NCI-H748 treated with DMSO at 0.1 percent for 48 hours (cell line): ENCODE measurements at places on chromosomes 5 and 9.

DNA sequence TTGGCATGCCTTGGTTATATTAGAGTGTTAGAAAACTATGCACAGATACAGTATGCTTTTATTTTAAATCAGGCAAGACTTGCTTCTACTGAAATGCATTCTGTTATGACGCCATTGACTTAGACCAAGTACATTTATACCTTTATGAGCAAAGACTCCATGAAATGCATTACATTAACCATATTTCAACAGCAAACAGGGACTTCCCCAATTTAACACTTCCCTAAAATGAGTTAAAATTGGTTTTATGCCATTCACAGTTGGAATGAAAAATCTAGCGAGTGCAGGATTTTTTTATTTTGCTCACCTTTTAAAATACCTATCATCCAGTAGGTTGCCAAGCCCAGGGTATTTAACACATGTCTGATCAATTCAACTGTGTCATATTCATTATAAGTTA, 272.1 kb upstream of the IZUMO3 start:
- no peak for DNase-seq

DNA sequence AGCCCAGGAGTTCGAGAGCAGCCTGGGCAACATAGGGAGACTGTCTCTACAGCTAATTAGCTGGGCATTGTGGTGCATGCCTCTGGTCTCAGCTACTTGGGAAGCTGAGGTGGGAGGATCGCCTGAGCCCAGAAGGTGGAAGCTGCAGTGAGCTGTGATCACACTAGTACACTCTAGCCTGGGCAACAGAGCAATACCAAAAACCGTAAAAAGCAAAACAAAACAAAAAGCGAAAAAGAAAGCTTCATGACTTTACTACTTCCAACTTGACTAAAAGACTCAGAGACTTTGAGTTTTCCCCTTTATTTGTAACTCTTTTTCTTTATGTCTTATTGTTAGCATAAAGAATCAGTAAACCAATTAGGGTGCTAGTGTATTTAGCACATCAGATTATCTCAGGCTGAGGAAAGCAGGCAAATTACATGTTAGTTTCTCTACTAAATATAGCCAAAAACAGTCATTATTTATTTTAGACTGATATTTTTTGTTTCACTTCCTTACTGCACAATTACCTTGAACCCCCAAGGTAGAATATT, 5.4 kb downstream of the RAD17 start:
- DNase-seq = no peak

DNA sequence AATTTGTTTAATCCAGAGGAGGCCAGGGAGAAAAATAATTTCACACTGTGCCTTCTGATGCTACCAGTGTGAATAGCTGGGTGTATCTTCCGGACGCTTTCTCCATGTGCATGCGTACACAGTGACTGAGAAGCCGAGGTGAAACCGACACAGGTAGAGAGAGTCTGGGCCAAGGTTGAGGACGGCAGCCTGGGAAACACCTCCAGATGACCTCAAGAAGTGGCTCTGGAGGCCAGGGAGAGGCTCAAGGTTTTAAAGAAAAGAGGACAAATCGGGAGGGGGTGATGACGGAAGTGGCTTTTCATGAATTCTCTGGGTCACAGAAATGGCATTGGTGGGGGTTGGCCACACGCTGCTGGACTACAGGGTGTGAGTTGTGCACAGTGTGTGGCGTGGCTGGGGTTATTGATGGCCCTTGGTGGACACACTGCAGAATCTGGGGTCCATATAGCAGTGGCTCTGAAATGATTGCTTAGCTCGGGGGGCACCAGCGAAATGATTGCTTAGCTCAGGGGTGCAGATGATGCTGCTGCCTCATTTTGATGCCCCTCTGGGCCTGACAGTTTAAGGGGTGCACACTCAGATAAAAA, 34.1 kb upstream of the LRRC14B start:
- DNase-seq = no peak

DNA sequence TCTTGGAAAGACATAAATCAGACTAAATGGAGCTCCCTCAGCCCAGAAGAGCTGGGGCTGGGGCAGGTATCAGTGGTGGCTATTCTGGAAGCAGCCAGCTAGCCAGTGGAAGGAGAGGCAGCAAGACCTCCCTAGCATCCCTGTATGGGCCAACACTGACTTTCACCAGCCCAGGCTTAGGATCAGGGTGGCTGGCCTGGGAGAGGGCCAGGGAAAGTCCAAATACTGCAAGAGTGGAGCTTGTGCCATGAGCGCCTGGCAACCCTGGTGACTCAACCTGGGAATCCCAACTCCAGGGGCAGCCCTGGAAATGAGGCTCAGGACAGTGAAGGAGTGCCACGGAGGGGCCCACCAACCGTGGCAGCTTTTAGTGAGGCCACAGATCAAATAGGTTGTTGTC, 7.6 kb upstream of the IRF1 start:
- DNase-seq = no peak

DNA sequence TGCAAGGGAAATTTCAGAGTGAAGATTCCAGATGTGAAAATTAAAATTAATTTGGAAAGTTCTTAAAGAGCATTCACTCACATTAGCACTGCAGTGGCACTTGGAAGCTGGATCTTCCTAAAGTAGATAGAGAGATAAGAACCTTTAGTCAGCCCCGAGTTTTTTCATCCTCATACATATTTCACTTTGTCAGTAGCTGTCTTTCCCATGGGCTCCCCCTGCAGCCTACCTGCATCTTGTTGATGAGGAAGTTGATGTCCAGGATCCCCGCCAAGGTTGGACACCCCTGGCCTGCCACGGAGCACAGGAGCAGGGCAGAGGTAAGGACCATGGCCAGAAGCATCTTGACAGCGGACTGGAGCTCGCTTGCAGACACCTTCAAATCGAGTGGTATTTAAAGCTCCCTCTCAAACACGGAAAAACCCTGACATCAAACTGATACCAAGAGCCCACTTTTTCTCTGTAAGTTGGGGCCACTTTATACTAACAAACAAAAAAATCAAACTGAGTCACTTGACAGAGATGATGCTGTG, at the start of gene IL9:
IL9 (minus strand) TSS at position 368 of the 533 bp plus-strand sequence; CDS start at position 343, 25 bp downstream.
- no peak for DNase-seq

GRCh38 chr5:176633598-176633997, 3.1 kb downstream of the EIF4E1B start:
- no peak for DNase-seq
